ENCODE measurements at places on chromosomes 5 and 9.

- DNase-seq: no peak
Observed at GRCh38 chr5:73818357-73818756, 192.4 kb downstream of the ARHGEF28 start.

GRCh38 chr9:134358026-134358661 lies 31.9 kb downstream of the RXRA start:
- no peak for DNase-seq

GRCh38 chr9:34809504-34810186 lies 99.7 kb upstream of the CCL21 start:
- no peak for DNase-seq

- no peak for DNase-seq
Observed at GRCh38 chr9:137354153-137354844, 52.2 kb upstream of the NRARP start.

DNA sequence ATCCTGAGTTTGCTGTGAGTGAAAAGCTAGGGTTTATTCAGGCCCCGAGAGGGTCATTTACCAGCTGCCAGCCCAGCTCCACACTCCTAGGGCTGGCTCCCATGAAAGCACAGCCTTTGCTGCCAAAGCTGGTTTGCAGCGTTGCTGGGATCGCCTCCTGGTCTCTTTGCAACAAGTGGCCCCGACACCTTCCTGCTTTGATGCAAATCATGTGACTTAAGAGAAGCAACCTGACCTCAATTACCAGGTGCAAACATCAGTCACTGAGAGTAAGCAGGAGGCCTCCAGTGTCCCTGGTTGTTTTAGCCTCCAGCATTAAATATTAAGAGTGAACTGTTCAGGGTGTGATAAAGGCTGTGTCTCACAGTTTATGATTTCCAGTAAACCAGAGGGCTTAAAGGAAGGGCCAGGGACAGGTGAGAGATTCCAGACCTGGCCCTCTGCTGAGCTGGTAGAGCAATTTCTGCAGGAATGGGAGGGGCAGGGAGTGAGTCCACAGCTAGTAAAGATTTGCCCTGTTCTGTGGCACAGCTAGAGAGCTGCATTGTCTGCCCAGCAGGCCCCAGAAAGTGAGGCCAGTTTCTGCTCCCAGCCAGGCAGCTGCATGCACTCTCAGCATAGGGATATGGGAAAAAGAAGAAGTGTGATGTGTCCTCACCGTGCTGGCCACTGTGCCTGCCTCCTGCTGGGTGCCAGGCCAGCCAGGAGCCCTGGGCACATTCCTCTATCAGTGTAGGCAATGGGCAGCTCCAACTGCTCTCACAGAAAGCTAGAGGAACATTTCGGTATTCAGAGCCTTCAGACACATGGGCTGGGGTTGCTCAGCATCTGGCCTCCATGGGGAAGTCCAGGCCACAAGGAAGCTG lies 58.0 kb downstream of the SLC22A5 start:
- peak; percentile 43 for DNase-seq

DNA sequence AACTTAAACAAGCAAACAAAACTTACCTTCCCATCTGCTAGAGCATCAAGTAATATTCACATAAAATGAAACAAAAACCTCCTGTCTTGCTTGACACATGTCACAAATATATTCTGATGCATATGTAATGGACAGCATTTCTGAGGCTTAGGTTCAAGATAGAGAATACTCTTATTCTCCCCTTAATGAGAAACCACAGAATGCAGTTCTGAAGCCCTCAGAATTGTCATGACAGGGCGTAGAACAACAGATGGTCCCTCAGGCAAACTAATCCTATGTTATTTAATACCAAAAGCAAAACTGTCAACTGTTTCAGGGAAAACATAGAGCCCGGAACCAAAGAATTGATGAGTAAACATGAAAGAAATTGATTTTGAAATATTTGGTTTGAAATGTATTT lies 229.9 kb upstream of the RIOK2 start:
- no peak for DNase-seq

DNA sequence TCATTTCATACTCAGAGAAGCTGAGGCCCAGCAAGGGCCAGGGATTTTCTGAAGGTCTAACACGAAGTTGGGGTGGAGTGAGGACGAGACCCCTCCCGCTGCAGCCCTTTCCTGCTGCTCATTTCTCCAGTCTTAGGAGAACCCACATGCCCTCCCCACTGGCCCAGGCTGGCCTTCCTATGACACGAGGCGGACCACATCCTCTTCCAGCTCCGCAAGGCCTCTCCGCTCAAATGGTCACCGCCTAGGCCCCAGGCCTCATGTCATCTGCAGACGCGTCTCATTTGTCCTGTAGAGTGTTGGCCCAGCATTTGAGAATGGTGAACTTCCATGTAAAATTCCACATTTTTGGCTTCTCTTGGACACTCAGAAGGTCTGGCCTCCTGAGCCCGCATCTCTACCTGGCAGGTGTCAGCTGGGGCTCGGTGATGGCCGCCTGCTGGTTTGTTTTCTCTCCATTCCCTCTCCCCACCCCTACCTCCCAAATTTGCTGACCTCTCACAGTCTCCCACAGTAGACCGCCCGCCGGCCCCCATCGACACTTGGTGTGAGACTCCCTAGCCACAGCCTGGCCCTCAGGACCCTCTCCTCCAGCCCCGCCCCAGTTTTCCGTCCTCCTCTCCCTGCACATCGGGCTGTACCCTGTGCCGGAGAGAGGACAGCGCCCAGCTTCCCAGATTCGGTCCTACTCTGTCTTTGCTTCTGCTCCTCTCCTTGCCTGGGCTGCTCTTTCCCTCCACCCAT lies 51.7 kb downstream of the ERGIC1 start:
- DNase-seq: no peak

GRCh38 chr9:78821126-78821822 lies 524.3 kb downstream of the PSAT1 start:
- no peak for DNase-seq

- DNase-seq: no peak
Observed at GRCh38 chr5:80466669-80467485, 21.0 kb upstream of the FAM151B start.

DNA sequence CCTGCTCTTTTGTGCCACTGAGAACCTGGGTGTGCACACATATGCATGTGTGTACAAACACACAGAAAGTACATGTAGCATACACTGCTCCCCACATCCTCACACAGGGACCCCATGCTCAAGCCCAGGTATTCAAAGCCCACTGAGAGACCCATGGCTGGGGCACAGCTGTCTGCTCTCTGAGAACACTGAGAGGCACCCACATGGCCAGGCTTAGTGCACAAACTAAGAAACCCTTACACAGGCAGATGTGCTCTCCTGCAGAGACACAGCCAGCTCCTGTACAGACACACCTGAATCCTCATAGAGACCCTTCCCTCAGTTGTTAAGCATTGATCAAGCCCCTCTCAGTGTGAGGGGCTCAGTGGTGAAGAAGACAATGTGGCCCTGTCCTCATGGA lies 92.5 kb downstream of the CACNA1B start:
- no peak for DNase-seq

- no peak for DNase-seq
Observed at GRCh38 chr5:173575985-173576384, 40.5 kb downstream of the BOD1 start.

DNA sequence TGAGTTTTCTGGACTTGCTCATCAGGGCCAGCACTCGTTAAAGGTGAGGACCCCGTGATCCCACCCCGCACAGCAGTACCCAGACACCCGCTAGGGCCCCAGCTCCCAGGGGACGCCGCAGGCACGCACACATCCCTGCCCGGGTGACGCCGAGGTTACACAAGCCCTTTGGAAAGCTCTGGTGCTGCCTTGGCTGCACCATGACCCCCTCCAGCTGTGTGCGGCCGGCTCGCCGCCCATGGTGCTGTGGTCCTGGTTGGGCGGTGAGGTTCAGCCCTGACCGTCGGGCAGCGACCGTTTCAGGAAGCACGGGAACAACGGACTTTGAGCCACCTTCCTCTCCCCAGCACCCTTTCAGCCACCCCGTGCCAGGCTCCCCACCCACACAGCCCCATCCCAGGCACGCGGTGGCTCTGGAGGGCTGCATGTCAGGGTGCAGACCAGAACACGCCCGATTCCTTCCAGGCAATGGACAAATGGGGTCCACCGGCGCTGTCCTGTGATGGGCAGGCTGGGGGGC lies 7.5 kb upstream of the SLC12A7 start:
- DNase-seq: no peak

DNA sequence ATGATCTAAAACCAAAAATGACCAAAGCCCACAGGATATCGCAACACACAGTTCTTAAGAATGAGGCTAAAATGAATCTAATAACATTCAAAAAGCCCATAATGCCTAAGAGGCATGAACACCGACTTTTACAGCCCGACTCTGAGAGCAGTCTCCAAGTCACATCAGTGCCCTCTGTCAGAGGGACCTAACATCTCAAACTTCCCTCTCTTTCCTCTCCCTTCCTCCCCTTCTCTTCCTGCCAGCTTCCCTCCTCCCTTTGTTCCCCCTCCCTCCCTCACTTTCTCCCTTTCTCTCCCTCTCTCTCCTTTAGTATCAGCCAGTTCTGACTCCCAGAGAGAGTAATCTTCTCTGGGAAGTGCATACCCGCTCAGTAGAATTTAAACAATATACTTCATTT lies 154.4 kb downstream of the GLIS3 start:
- DNase-seq: no peak

GRCh38 chr5:82851471-82851870 lies 225.7 kb downstream of the TMEM167A start:
- DNase-seq: no peak

GRCh38 chr5:117144086-117144485 lies 569.5 kb upstream of the SEMA6A start:
- DNase-seq: no peak

- no peak for DNase-seq
Observed at GRCh38 chr9:36101916-36102741, 34.4 kb upstream of the GLIPR2 start.

DNA sequence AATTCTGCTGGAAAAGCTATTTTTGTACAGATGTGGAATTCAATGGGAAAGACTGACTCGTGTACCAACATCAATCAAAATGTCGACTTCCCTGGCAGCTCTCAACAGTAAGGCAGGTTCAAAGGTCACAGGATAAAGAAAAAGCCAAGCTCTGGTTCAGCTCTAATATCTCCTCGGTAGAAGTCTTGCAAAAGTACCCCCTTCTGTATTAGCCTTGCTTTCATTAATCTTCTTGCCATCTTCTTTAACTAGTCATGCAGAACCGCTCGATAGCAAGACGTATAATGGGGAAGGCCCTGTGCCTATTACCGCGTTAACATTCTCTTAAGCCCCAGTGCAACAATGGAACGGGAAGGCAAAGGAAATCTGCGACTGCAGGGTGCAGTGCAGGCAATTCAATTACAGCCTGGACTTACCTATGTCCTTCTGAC lies 201.2 kb downstream of the GAPVD1 start:
- DNase-seq: no peak

GRCh38 chr9:118961857-118962256 lies 407.4 kb downstream of the BRINP1 start:
- no peak for DNase-seq

GRCh38 chr9:126514037-126514821 lies 99.5 kb upstream of the LMX1B start:
- peak; percentile 39 for DNase-seq

DNA sequence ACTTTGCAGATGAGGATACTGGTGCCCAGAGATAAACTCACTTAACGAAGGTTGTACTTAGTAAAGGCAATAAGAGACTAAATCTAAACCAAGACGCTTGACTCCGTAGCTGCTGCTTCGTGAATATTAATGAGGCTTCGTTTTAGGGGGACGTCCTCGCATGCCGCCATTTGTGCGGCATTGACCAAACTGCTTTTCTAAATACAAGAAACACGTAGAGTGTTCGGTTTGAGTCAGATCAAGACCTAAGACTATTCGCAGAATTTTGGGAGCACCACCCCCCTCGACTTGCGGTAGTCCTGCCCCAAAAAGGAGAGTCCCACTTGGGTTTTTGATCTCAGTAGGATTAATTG lies 1.1 kb downstream of the NPM1 start:
- DNase-seq: no peak

DNA sequence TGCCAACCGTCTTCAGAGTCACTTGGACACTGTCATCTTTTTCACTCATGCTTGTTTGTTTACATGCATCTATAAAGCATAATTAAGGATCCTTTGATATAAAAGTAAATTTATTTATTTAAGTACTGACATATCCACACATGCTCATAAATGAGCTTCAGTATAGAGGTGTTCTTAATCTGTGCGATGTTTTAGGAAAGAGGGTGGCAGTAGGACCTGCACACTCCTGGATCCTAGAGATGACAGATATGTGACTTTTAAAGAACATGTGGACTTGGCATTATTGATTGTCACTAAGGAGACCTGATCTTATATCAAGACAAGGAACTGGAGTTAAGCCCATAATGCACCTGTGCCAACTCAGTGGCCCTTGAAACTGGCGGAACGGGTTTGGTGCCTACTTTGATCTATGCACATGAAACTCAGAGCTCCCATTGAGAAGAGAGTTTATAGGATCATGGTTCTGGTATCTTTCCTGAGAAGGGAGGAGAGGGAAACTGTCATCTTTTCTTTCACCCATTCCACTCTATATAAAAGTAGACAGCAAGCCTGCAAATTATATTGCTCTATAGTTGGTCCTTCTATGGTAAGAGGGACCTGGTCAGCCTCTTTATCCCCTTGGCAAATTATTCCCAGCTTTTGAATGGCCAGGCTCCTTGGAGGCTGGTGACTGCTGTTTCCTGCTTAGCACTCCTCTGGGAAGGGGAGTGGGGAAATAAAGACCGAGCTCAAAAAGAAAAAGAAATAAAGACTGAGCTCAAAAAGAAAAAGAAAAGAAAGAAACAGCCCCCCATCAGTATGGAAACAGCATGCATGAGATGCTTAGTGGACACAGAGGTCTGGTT lies 57.8 kb upstream of the LIFR start:
- DNase-seq: no peak

DNA sequence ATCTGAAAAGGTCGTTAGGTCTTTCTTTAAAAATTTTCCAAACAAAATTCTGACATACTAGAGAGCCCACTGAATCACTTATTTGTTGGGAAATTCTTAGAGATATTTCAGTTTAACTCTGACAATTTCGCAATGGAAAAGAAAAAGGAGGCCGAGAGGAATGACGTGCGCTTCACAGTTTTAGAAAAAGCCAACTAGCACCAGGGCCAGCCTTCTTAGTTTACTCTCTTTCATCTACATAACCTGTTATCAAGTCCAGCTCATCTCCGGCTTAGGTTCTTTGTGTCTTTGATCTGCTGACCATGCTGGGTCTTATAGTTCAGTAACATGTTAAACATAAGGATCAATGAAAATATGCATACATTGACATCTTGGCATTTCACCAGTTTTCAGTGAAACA lies 201.7 kb upstream of the TAS2R1 start:
- no peak for DNase-seq

GRCh38 chr5:33369485-33370465 lies 71.0 kb upstream of the TARS1 start:
- no peak for DNase-seq
